ENCODE measurements at places on chromosomes 4 and X. TPM values are rescaled to one million over a fixed set of nuclear protein-coding genes. Genes with fewer than 3 reads are reported as not detected.

The GASK1B gene
- 32.1 TPM for total RNA-seq

The IL21 gene
- not detected for total RNA-seq

The PPP2R2C gene
- total RNA-seq = not detected

The EDA gene
- total RNA-seq = 1.4 TPM

The RASGEF1B gene
- 0.73 TPM for total RNA-seq

The WWC2 gene
- total RNA-seq = 29.4 TPM

The NAP1L5 gene
- total RNA-seq = 9.0 TPM

The HTN3 gene
- total RNA-seq = not detected

The KLF3 gene
- total RNA-seq = 13.0 TPM

The FAM9B gene
- not detected for total RNA-seq

The SOD3 gene
- total RNA-seq = 0.34 TPM

The PDLIM3 gene
- 12.0 TPM for total RNA-seq

The PCDH10 gene
- total RNA-seq = 0.69 TPM

The PNMA5 gene
- total RNA-seq = not detected

The MORC4 gene
- 20.7 TPM for total RNA-seq

The TMA16 gene
- total RNA-seq = 30.7 TPM

The REPS2 gene
- total RNA-seq = 6.2 TPM

The ZXDA gene
- 4.3 TPM for total RNA-seq

The MAMLD1 gene
- total RNA-seq = 2.9 TPM

The YY2 gene
- total RNA-seq = 2.5 TPM

The PPP1R2C gene
- total RNA-seq = not detected

The ARAP2 gene
- 24.6 TPM for total RNA-seq

The BMP3 gene
- total RNA-seq = not detected

The NIPAL1 gene
- total RNA-seq = 1.7 TPM

The ANKRD50 gene
- total RNA-seq = 26.3 TPM

The HSPA4L gene
- 8.3 TPM for total RNA-seq

The GAGE12F gene
- not detected for total RNA-seq

The JADE3 gene
- 3.8 TPM for total RNA-seq

The VCX3A gene
- not detected for total RNA-seq

The NLGN3 gene
- 0.34 TPM for total RNA-seq

The PDZD4 gene
- total RNA-seq = 1.4 TPM

The AKAP14 gene
- total RNA-seq = not detected

The COL25A1 gene
- total RNA-seq = 1.1 TPM

The WDR17 gene
- total RNA-seq = 7.3 TPM

The FGF2 gene
- 3.3 TPM for total RNA-seq

The FHIP1A gene
- not detected for total RNA-seq

The CXCL11 gene
- 1.7 TPM for total RNA-seq

The VEGFC gene
- total RNA-seq = not detected

The MAGT1 gene
- 99.6 TPM for total RNA-seq

The GUCY1B1 gene
- 1.2 TPM for total RNA-seq

The SHISA3 gene
- total RNA-seq = not detected

The RAB40AL gene
- 1.1 TPM for total RNA-seq

The SLC6A14 gene
- not detected for total RNA-seq

The ARL9 gene
- 2.3 TPM for total RNA-seq

The ATP2B3 gene
- total RNA-seq = not detected

The UGT2B15 gene
- not detected for total RNA-seq

The AMELX gene
- not detected for total RNA-seq

Data from melanocyte of skin (primary cell).